NCI-H1436 treated with DMSO at 0.1 percent for 48 hours (cell line): ENCODE measurements at places on chromosomes 12 and 14.

DNA sequence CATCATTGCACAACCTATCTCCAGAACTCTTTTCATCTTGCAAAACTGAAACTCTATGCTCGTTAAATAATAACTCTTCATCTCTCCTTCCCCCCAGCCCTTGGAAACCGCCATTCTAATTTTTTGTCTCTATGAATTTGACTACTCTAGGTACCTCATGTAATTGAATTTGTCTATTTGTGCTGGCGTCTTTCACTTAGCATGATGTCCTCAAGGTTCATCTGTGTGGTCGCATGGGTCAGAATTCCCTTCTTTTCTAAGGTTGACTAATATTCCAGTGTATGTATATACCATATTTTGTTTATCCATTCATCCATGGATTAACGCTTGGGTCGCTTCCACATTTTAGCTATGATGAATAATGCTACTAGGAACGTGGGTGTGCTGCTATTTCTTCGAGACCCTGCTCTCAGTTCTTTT is 80.1 kb downstream of the PLXNC1 start:
- DNase-seq, result no peak

- DNase-seq, result no peak
Observed at GRCh38 chr14:102209224-102209966, 69.7 kb downstream of the WDR20 start.

- no peak for DNase-seq
Observed at GRCh38 chr12:112112409-112113133, 4.0 kb upstream of the NAA25 start.

DNA sequence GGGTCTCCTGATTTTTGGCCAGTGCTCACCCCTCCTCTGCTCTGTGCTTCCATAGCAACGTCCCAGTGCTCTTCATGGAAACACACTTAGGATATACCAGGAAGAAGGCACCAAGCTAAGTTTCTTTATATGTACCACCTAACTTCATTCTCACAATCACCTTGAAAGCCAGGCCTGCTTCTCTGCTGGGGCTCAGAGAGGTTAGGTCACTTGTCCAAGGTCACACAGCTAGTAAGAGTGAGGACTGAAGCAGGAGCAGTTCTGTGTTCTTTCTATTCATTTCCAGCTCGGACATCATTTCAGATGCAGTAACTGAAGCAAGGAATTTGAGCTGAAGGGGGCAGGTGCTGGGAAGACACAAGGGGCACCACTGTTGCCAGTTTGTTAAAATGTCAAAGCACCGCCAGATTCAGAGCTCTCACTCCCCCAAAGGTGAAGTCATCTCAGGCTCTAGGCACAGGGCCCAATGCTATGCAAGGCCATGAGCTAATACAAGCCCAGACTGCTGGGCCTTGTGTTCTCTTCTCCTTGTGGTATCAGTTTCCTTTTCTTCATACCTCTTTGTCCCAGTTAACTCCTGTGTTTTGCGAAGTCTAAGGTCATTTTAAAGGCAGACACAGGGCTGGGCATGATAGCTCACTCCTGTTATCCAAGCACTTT is 19.7 kb upstream of the YY1 start:
- no peak for DNase-seq

- DNase-seq, result no peak
Observed at GRCh38 chr14:36580856-36581831, 1.3 kb downstream of the NKX2-8 start.

DNA sequence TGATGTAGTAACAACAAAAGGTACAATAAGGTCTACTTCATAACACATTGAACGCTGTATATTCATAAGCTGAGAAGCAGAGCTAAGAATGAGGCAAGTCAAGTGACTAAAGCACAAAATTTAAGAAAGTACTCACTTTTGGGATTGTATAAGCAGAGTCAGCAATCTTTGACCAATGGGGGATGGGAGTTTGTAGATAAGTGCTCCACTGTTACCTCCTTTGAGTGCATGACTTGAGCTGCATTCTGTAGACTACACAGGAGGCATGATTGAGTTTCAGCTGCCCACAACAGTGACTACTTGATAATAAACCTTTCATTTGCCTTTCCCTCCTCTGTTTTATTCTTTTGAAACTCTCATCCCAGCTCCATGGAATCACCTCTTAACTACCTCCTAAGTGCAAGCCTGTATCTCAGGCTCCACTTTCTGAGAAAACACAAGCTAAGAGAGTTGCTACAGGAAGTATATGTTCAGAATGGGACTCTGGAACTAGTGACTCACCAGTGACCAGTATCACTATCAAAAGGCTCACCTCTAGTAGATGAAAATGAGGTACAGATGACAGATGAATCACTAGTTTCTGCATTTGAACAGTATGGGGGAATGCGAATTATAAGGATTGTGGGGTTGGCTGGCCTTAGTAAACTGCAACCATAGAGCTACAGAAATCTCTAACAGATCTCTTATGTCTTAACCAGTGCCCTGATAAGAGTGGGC is 49.2 kb downstream of the SLC35F4 start:
- no peak for DNase-seq

- DNase-seq, result no peak
Observed at GRCh38 chr12:52183544-52183910, 8.3 kb downstream of the KRT80 start.

GRCh38 chr14:94405486-94405885 is 17.1 kb upstream of the SERPINA1 start:
- no peak for DNase-seq

DNA sequence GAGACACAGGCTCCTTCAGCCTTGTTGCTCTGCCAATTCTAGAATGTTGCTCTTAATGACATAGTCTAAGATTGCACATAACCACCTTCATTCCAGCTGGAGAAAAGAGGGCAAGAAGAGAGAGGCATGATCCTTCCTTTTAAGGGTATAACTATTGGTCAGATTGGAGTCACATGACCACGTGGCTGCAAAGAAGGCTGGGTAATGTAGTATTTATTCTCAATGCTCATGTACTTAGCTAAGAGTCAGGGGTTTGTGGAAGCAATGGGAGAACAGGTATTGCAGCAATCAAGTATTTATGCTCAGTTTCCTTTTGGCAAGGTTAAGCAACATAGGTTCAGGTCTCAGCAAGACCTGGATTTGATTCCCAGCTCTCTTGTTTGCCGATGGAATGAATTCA is 298.8 kb upstream of the TBX3 start:
- no peak for DNase-seq

GRCh38 chr12:7068994-7069346 is 8.5 kb downstream of the C1S start:
- no peak for DNase-seq

GRCh38 chr14:20904393-20905029 is 13.3 kb downstream of the RNASE3 start:
- DNase-seq, result no peak

GRCh38 chr14:22380571-22381407 is 208.2 kb downstream of the DAD1 start:
- DNase-seq, result no peak

GRCh38 chr12:68190301-68190700 is 30.8 kb upstream of the IFNG start:
- DNase-seq, result no peak

DNA sequence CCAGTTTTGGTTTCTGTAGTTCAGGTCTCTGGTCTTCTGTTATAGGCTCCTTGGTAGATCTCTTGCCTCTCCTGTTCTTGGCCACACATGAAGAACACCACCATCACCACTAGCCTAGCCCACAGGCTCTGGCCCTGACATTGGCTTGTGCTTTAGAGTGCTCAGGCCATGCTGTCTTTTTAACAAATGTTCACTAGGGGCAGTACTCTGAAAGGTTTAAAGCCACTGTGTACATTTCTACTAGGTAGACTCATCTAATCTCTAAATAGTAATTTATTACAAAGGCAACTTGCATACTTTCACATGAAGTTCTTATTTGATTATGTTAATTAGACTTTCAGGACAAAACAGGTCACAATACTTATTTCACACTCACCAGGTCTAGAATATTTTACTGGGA is 38.3 kb downstream of the PDE6H start:
- DNase-seq, result no peak

GRCh38 chr14:92323916-92324818 is 1.2 kb downstream of the SLC24A4 start:
- no peak for DNase-seq

- no peak for DNase-seq
Observed at GRCh38 chr12:97666263-97666662, 203.7 kb downstream of the RMST start.

DNA sequence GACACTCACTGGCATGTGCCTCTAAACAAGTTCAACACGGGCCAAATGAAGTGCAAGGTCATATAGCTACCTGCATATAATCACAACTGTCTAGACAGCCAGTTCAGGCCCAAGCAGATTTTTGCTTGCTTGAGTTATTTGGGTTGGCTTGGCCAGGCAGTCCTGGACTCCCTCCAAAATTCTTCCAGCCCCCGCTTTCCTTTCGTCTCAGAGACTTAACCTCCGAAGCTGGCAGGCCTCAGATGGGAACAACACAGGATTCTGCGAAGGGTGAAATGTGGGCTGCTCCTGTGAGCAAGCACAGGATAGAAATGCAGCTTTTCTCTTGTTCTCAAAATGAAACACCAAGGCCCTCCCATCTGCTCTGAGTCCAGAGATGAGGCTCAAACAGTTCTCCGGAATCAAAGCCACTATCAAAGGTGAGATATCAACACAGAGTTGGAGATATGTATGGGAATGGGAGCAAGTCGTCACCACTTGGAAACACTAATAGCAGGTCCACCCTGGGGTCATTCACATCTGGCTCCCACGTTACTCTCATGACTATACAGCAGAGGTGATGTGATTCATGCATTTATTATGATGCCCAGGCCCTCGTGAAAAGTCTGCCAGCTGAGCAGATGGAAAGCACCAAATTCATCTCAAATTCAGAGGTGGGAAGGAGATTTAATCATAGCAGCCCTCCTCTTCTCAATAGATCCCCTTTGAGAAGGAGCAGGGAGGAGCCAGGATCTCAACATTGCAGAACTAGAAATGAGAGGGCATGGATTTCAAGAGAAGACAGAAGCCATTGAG is 389.8 kb downstream of the NUAK1 start:
- DNase-seq, result no peak

GRCh38 chr14:101063121-101063520 is 159.6 kb upstream of the RTL1 start:
- no peak for DNase-seq

DNA sequence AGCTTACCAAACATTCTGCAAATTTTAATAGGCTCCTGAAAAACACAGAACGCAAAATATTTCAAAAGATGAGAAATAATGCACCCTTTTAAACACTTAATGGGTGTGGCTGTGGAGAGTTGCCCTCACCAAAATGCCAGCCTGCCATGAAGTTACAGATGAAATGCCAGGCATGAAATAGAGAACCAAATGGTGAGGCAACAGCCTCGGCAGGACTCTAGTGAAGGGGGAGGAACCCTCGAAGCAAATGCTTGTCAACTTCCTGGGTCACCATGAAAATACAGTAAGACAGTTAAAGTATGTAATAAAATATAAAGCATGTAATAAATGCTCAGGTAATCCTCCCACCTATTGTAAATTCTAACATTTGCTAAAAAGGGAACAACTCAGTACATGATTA is 24.1 kb downstream of the DUSP16 start:
- DNase-seq, result no peak

GRCh38 chr12:21933656-21934055 is 7.6 kb downstream of the ABCC9 start:
- DNase-seq, result no peak
